ENCODE measurements at places on chromosomes 4 and X.

GRCh38 chrX:80246271-80246670 lies 174.0 kb upstream of the TENT5D start:
- no peak for DNase-seq

- no peak for DNase-seq
Measured at GRCh38 chr4:105594099-105595010, 41.9 kb downstream of the ARHGEF38 start.

- DNase-seq: no peak
Measured at GRCh38 chr4:25821899-25822298, 40.9 kb downstream of the SEL1L3 start.

- no peak for DNase-seq
Measured at GRCh38 chr4:159765382-159765781, 662.5 kb downstream of the RAPGEF2 start.

DNA sequence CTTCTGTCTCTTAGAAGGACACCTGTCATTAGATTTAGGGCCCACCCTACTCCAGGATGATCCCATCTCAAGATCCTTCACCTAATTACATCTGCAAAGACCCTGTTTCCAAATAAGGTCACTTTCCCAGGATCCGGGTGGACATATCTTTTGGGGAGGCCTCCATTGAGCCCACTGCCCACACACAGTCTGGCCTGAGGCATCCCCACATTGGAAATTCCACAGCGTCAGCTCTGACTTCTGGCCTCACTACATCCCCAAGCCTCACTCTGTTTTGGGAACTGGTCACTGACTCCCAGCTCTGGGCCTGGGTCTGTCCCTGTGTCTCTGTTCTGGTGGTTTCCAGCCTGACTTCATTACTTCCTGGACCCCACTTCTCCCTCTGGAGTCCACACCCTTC lies 285.5 kb downstream of the CRLF2 start:
- DNase-seq: no peak

DNA sequence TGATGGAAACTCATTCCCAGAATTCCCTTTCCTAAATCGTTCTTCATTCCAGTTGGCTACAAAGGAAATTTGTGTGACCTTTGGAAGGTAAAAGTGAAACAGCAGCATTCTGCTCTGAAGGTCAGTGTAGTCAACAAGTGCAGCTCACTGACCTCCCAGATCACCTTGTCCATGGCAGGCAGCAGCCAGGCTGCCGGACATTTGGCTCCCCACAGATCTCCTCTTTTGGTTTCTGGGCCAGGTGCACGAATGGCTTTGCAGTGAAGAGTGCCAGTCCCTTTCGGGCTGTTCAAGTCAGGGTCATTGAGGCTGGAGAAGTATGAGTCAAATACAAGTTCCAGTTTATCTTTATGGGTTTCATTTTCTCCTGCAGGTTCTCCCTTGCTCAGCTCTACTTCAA lies 14.3 kb downstream of the GPRIN3 start:
- DNase-seq: no peak

GRCh38 chrX:17579026-17579425 lies 158.3 kb upstream of the SCML1 start:
- DNase-seq: no peak

Data from BE2C (cell line).